ENCODE measurements at places on chromosomes 12 and 14.

- DNase-seq, result no peak
Observed at GRCh38 chr14:106822905-106823304, 1296.5 kb downstream of the TMEM121 start.

DNA sequence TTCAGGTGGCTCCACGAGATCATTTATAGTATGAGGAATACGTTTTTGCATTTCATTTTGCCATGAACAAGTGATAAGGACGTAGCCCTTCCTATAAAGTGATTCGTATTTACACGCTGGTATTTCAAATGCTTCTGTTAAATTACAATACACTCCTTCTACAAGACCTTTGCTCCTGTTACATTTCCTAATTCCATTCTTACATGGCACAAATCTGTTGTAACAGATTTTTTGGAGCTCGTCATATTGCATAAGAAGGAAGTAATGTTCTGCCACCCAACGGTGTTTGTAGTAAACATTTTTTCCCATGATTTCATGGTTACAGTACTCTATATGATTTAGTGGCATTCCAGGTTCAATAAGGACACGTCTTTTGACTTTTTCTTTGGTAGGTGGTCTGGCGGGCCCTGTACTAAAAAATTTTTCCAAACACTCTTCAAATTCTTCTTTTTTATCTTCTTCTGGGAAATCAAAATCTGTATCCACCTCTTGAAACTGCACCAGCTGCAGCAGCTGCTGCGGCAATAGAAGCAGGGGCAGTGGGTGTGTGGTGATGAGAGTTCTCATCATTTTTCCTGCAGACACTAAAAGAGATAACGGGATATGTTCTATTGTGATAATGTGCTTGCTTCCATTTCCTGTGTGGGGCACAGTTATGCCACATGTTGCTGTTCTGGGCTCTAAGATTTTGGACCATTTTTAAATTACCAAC lies 4.2 kb downstream of the RNASE9 start:
- peak; percentile 67 for DNase-seq

DNA sequence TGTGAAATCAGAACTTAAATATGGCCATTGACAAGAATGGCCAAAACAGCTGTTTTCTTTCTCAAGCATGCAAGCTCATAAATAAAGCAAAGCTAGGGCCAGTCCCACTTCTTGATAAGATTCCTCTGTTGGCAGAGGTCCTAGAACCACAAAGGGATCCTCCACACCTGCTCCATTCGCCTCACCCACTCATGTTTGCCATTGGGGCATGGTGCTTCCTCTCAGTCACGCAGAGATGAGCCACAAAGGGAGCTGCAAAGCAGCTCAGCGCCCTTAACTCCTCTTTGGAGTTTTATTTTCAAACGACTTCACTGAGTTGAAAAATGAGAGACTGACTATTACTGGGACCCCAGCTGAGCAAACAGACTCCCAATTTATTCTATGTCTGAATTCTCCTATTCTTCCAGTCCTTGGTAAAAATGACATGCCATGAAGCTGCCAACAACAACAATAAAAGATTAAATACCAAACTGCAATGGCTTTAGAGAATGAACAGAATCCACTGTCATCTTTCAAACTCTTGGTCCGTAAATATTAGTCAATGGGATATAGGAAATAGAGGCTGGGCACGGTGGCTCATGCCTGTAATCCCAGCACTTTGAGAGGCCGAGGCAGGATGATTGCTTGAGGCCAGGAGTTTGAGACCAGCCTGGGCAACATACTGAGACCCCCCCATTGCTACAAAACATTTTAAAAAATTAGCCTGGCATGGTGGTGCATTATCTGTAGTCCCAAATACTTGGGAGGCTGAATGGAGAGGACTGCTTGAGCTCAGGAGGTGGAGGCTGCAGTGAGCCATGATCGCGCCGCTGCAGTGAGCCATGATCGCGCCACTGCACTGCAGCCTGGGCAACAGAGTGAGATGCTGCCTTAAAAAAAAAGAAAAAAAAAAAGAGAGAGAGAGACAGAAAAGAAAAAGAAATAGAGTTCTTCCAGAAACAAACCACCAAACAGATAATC lies 16.4 kb downstream of the MANSC1 start:
- peak; percentile 18 for DNase-seq

DNA sequence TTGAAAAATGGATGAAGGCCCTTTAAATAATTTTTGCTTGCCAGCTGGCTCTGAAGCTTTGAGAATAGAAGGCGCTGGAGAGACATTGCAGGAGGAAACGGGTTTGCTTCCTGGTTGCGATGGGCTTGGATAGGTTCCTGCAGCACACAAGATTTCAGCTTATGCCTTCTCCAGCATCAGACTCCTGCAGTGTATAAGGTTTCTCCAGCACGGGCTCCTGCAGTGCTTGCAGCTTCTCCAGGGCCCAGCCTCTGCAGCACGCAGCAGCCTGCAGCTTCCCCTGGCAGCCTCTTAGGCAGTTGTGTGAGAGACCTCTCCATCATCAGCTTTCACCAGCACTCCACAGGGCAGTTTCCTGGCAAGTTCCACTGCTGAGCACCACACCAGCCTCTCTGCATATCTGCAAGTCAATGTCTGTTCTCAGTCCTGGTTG lies 78.7 kb upstream of the ZDHHC17 start:
- peak; percentile 48 for DNase-seq

DNA sequence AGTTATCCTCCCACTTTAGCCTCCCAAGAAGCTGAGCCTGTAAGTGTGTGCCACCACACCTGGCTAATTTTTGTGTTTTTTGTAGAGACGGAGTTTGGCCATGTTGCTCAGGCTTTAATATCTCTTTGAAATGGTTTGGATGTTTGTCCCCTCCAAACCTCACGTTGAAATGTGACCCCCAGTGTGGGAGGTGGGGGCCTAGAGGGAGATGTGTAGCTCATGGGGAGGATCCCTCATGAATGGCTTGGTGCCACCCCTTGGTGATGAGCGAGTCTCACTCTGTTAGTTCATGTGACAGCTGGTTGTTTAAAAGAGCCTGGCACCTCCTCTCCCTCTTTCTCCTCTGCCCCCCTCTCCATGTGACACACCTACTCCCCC lies 23.6 kb upstream of the TTC7B start:
- DNase-seq, result no peak

DNA sequence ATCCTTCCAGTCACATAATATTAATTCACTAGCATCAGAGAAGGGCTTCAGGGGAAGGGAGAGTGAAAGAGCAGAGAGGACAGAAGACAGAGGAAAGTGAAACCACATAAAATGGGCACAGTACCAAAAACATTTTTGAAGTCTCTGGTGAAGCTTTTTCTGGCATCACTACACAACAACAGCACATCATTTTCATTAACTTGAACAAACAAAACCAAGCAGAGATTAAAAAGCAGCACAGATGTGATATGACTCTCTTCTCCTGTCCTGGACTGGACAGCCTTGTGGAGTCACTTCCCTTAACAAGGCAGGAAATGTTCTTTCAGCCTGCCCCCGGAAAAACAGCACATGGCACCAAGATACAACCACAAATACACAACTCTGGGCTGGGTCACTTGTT lies 112.0 kb downstream of the TSPAN8 start:
- peak; percentile 12 for DNase-seq

DNA sequence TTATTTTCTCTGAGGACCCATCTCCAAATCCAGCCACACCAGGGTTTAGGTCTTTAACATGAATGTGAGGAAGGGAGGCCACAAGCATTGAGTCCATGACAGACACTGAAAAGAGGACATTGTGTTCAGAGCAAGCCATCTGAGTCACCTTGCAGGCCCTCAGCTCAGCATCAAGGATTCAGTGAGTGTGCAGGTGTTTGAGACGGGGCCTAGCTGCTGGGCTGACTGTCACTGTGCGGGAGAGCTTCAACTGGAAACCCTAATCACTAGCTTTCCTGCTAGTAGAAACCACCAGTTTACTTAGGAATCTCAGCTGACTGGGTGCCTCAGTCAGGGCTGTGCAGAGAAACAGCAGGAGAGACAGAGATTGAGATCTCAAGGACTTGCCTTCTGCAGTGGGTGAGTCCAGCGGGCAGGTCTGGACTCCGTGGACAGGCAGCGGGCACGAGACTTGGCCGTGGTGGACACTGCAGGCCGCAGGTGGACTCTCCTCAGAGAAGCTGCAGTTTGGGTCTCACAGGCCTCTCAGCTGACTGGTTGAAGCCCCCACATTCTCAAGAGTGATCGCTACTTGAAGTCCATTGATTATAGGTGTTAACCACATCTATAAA lies 86.1 kb upstream of the DYNC1H1 start:
- no peak for DNase-seq

GRCh38 chr12:120474616-120474960 lies 5.0 kb upstream of the SRSF9 start:
- DNase-seq, result peak; percentile 52

GRCh38 chr14:71947947-71948500 lies 15.8 kb downstream of the RGS6 start:
- peak; percentile 61 for DNase-seq

GRCh38 chr14:32224737-32225377 lies 21.8 kb upstream of the RNU6-8 start:
- DNase-seq, result peak; percentile 61

GRCh38 chr12:42053456-42053855 lies 91.2 kb downstream of the GXYLT1 start:
- DNase-seq, result no peak

DNA sequence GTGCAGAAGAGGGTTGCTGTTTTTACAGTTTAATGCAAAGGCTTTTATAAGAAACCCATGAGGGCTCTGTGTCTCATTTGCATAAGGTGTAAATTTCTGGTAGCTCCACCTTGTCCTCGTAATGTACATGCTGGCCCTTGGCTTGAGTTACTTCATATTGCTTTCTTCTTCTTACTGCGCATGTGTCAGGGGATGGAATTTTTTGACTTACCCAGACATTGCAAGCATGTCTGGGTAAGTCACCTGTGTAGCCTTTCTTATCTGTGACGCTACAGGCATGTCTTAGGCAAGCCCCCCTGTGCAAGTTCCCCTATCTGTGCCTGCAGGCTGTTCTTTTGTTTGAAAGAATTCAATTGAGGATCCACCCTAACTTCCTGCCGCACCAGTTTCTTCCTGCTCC lies 274.2 kb downstream of the ETNK1 start:
- peak; percentile 76 for DNase-seq

DNA sequence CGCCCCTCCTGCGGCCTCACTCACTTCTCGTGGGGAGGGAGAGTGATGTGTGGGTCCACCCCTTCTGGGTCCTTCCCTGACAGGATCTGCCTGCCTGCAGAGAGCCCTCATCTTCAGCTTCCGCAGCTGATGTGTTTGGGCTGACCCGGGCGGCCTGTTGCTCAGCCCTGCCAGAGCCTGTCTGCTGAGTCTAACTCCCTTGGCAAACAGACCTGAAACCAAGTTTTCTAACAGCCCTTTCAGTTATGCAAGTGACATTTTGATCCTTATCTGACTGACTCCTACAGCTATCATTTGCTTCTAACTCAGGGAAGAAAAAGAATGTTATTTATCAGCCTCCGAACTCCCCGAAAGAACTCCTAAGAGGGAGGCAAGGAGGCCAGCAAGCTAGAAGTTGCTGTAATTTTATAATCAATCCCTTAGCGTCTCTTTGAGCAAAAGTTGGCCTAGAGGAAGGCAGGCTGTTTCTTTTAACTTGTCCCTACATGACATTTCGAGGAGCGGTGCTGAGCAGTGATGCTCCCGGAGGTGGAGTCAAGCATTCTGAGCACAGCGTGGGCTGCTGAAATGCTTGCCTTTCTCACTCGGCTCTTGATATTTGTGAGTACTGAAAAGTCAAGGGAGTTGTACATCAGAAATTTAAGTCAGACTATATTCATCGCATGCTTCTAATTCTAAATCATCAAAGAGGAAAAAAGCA lies 31.5 kb upstream of the CACNA2D4 start:
- DNase-seq, result no peak

GRCh38 chr12:114974333-114974732 lies 290.4 kb upstream of the TBX3 start:
- DNase-seq, result no peak

DNA sequence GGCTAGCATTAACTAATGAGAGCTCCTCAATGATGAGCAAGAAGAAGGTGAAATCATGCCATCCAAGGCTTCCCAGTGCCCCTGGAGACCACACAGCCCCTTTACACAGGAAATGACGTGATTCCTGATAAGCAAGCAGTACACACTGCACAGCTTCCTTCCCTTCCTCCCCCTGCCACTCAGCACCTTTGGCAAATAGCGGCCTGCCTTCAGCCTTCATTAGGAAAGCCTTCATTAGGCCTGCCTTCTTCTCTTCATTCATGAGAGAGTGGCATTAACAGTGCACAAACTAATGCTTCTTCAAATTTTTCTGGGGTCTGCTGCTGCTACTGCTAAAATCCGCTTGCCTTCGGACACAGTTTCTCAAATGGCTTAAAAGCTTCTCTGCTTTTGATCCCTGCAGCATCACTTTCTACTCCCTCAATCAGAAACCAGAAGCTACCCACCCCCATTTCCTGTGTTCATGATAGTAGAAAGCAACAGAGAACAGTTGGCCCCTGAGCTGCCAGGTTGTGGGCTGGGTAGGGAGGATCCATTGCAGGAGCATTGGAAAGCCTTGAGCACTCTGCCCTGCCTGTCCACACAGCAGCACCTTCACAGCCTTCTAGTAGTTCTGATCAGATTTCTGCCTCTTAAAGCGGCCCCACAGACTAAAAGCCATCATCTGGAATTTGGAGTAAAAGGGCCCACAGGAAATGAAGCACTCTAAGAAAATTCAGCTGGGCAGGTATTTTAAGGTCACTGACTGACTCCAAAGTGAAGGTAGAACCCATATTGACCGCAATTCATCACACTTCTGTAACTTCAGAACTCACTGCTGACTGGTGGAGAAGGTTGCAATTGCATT lies 103.8 kb upstream of the ETV6 start:
- peak; percentile 85 for DNase-seq

DNA sequence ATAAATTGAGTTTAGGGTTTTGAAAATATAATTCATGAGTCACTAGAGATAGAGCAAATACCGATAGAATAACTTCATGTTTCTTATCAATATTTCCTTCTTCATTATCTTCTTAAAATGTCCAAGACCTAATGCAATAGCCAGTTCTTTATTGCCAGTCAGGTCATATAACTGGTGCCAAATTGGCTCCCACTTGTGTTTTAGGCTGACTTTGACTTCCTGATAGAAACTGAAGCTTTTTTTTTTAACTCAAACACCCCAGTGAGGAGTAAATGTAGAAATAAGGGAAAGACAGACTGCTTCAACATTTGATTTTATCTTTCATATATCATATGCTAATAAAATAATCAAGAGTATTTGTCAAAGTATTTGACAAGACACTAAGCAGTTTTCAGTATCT lies 80.7 kb downstream of the ARMH4 start:
- DNase-seq, result no peak

- DNase-seq, result peak; percentile 89
Observed at GRCh38 chr12:46661110-46661845, 164.5 kb downstream of the SLC38A4 start.

DNA sequence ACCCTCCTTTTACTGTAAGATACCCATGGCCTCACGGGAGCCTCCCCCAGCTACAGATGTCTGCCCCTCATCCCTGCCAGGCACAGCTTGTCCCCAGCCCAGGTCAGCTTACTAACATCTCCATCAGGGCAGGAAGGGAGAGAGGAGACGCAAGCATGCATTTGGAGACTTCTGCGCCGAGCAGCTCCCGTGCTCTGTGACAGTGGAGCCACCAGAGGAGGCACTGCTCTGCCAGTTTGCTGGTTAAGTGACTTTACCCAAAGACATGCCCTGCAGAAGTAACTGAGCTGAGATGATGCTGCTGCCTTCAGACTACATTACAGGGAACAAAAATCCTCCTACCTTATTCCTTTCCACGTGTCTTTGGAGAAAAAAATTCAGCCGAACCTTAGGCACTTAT lies 133.4 kb downstream of the ESRRB start:
- no peak for DNase-seq

- DNase-seq, result no peak
Observed at GRCh38 chr14:74126315-74127013, 41.7 kb downstream of the LIN52 start.

GRCh38 chr14:26636561-26636960 lies 38.7 kb upstream of the NOVA1 start:
- no peak for DNase-seq

- DNase-seq, result peak; percentile 76
Observed at GRCh38 chr12:57491393-57492280, 3.8 kb downstream of the MARS1 start.
